Activated CD4-positive, alpha-beta T cell treated with anti-CD3 and anti-CD28 coated beads for 48 hours (primary cell): ENCODE measurements at places on chromosomes 12 and 14.

DNA sequence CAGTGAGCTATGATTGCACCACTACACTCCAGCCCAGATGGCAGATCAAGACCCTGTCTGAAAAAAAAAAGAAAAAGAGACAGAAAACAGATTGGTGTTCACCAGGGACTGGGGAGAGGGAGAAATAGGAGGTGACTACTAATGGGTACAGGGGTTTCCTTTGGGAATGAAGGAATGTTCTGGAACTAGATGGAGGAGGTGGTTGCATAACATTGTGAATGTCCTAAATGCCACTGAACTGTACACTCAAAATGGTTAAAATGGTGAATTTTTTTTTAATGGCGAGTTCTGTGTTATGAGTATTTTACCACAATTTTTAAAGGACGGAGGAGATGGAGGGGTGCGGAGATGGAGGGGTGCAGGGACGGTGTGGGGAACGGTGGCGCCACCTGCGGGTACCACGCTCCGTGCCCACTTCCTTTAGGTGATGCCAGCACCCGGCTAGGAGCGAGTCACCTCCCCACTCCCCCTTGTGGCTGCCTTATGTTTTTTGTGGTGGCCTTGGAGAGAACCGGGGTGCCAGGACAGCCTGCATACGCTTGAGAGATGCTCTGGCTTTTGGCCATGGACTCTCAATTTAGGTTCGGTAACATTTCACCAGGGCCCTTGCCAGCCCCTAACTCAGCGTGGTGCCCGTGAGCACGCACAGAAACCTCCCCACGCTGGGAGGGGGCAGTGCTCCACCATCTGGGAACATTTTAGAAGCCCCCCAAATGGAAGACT is 16.1 kb downstream of the UBC start:
- peak; percentile 79 for DNase-seq

DNA sequence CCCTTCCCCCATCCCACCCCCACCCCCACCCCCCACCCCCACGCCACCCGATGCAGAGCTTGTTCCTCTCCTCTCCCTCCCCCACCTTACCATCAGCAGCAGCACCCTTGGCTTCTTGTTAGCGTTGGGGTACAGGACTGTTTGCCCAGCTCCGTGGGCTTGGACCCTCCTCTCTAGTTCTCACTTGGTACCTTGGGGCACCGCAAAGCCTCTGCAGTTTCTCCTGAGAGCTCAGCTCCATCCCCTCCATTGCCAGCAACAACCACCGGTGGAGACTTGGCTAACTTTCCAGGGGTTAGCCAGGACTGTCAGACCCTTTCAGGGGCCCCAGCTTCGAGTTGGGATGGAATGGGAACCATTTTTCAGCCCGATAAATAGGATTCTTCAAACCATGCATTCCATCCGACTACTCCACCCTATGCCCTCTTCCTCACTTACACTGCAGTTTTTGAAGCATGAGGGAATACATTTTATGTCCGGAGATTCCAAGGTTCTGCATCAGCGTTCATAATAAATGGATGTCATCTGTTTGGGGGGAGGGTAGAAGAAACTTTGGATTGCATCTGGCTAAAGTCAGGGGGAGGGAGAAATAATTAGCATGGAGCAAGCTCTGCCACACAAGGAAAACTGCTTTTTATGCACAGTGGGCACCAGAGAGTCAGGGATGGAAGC is 1.1 kb downstream of the SCN8A start:
- DNase-seq: no peak

GRCh38 chr12:98644433-98644711 is 216 bp downstream of the IKBIP start:
- DNase-seq: no peak

- DNase-seq: no peak
These were observed 89.9 kb downstream of the TBX5 start for GRCh38 chr12:114316076-114316475.

DNA sequence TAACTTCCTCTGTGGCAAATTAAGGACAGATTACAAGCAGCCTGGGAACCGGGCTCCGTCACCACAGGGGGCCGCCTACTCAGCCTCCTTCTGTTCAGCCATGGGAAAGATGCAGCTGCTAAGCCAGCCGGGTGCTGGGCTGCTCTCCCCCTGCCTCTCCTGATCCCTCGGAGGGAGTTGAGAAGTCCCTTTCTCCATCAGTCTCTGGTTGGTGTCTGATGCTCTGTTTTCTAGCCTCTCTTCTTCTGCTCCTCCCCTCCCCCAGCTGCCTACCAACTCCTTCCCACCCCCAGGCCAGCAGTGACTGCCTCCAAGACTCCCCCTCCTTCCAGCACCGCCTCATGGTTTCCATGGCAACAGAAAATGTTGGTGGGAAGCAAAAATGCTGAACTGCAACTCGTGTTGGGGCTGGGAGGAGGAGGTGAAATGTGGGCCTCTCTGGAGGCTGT is 486.7 kb downstream of the APAF1 start:
- DNase-seq: no peak

GRCh38 chr12:66901138-66901932 is 222.5 kb upstream of the GRIP1 start:
- no peak for DNase-seq

DNA sequence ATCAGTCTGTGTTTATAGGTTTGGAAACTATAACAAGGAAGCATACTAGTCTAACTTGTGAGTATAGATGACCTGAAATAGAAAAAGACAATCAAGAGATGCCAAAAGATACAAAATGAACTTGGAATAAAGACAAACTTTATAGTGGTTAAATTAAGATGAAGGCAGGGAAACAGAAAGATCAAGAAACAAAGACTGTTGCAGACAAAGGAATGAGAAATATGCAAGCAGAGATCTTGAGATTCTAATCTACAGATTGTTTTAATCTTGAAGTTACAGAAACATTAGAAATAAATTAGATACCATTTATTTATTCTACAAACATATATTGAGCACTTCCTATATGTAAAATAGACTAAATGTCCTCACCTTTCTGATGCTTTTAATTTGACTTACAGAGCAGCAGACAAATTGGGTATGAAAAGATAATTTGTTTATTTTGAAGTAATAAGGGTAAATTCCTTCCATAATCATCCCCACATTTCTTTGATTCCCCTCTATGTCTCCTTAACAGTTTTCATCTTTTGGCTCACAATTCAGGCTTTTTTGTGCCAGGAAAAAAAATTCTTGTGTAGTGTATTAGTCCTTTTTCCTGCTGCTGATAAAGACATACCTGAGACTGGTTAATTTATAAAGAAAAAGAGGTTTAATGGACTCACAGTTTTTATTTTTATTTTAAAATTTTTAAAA is 134.4 kb downstream of the KITLG start:
- no peak for DNase-seq

GRCh38 chr14:34781242-34781641 is 66.8 kb upstream of the CFL2 start:
- no peak for DNase-seq

DNA sequence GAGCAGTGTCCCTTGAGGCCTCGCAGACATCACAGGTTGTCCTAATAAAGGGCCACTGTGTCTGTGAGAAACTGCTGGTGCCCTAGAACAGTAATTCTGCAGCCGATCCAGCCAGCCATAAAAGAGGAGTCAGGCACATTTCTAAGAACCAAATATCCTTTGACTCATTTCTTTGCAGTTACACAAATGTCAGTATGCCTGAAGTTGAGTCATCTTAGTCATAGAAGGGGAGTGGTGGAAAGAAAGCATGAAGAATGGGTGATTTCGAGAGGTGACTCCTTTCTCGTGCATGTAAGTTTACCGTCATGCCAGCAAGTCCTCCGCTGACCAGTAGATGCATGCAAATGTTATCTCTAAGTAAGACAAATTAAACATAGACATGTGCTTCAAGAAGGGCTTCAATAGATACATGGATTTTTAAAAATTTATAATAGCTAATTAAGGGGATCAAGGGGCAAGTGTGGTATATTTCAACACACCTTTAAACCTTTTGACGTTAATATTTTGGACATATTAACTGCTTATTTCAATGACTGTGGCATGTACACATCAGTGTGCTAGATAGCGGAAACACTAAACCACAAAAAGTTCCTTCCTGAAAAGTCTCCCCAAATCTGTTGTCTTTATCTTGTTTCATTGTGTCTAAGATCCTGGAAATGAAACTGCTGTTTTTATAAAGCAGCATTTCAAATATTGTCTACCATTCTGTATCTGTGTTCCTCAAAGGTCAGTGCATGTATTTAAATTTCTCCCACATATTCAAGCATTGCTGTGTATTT is 497.4 kb downstream of the NPAS3 start:
- DNase-seq: peak; percentile 2

DNA sequence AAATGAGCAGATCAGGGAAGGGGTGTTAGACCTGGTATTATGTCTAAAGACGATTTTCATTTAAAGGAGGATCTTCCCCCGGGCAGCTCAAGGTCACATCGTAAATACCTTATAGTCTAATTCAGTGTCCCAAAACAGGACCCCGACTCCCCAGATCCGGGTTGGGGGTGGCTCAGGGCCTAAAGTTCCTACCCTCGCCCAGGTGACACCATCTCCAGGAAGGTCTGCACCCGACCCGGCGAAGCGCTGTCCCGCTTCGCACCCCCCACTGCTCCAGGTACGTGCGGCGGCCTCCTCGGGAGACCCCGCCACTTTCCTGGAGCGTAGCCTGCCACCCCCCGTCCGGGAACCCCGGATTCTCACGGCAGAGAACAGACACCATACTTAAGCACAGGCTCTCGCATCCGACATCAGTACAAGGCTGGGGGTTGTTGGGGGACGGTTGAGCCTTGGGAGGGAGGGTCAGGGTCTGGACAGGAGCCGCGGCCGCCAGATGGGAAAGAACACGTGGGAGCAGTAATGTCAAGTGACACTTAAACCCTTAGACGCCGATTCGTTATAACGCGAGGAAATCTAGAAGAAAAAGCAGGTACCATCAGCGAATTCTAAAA is 556 bp downstream of the TIMM9 start:
- peak; percentile 60 for DNase-seq

DNA sequence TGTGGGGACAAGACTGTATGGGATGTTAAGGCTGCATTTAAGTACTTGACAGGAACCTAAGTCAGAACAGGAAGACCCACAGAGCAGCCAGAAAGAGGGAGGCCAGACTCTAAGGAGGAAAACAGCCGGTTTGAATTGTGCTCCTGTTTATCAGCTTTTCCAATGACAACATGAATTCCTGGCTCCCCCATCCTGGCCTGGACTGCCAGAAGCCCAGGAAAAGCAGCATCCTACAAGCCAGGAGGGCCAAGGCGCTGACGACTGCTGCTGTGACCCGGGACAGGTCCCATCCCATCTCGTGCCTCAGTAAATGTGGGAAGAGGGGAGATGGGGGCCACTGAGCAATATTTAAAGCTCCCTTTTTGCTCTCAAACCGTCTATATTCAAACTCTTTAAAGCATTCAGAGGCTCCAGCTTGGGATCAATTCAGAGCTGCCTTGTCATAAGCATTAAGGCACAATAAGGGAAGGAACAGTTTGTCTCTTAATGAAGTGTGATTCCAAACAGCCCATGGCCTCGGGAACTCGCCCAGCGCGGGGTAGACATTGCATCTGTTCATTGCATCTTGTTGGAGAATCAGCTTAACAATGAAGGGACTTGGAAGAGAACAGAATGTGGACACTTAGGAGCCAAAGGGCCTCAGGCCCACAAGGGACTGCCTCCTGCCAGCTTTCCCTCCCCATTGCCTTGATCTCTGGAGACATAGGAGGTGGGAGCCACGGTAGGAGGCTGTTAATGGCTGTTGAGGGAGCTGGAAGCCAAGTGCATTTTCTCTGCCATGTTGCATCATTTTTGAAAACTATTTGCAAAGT is 49.6 kb downstream of the CMKLR1 start:
- DNase-seq: no peak

GRCh38 chr12:111339321-111339938 is 29.5 kb downstream of the PHETA1 start:
- DNase-seq: no peak

GRCh38 chr12:58310809-58311622 is 369.6 kb downstream of the ATP23 start:
- no peak for DNase-seq

GRCh38 chr14:56244138-56244789 is 126.1 kb downstream of the PELI2 start:
- DNase-seq: no peak

- DNase-seq: no peak
These were observed 88.4 kb downstream of the PELI2 start for GRCh38 chr14:56206596-56206995.

GRCh38 chr12:54998958-54999510 is 14.5 kb upstream of the TESPA1 start:
- no peak for DNase-seq

DNA sequence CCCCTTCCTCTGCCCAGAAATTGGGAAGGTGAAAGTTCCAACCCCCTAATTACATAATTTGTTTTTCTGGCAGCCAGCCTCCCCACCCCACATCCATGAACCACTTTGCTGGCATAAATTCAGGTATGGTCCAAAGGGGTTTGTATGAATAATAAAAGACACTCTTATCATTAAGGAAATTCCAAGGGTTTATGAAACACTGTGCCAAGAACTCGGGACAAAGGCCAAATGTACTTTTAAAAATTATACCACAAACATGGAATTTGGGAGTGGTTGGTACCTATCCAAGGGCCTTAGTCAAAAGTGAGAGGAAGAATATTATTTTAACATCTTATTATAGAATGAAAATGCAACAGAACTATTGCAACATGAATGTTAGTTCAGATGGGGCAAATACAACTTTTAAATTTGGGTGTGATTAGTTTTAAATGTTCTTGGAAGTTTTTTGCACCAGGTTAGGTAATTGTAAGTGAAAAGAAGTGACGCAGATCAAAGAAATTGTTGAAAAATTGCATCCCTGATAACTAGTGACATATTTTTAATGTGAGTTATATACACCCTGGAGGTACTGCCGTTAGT is 217.8 kb downstream of the TMEM117 start:
- DNase-seq: no peak

GRCh38 chr14:59570122-59570521 is 6.5 kb downstream of the CCDC175 start:
- no peak for DNase-seq

DNA sequence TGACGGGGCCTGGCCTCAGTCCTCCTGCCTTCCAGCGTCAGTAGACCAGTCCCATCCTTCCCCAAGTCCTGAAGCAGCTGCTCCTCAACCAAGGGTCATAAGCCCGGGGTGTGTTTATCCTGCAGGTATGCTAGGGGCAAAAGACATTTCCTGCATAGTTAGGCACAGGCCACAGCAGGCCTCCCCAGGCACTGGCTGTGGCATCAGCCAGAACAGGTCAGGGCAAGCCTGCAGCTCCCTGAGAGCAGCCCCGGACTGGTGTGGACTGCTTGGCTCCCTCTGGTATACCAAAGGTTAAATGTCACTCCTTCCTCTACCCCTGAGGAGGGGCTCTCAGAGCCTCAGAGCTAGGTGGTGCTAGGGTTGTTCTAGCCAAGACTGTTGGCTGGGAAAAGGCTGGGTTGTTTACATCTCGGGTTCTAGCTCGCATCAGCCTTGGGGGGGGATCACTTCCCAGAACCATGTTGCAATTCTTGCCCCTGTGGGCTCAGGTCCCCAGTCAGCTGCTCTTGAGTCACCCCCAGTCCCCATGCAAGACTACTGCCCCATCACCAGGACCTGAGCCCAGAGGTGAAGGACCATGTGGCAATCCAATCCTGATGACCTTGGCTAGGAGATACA is 2.9 kb downstream of the MMP14 start:
- no peak for DNase-seq

DNA sequence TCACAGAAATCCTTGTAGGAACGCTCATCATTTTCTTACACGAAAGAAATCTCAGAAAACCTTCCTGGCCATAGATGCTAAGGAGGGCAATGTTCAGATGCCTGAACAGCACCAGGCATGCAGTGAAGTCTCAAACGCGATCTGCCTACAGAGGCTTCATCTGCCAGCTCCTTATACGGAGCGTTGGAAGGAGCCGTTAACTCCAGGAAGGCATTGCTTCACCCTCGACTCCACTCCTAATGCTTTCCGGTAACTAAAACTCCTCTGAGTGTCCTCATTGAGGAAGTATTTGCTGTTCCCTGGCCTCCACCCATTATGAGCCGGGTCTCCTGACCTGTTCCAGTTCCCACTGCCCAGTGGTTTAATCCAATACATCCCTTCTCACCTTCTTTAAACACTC is 502.7 kb downstream of the BCL11B start:
- no peak for DNase-seq
